ENCODE measurements at places on chromosomes 13 and 19.

DNA sequence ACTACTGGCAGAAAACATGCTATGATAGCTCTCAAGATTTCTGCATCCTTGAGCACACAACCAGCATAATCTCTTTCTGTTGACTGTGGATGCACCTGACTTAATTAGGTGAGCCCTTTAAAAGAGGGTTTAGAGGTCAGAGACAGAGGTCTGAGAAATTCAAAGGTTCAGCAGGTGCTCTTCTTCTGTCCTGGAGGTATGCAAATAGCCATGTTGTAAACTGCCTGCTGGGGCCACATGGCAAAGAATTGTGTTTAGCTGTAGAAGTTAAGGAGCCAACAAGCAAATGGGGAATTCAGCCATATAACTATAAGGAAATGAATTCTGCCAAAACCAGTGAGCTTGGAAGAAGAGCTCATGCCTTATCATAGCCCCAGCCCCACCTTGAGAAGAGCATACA is 11.6 kb upstream of the DCLK1 start:
- no peak for DNase-seq

DNA sequence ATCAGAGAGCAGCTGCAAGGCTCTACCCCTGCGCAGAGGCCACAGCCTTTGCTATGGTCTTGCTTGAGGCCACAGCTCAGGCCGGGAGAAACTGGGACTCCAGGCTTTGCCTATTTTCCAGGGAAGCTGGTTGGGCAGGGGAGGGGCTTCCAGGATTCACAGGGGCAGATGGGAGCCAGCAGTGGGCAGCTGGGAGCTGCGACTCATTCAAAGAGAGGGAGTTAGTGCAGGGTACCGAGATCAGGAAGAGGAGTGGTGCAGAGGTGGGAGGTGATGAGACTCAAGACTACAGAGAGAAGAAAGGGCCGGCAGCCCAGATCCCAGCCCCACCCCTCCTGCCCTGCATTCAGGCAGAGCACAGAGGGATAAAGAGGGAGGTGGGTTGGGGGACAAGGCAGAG is 12.1 kb downstream of the ADGRE5 start:
- no peak for DNase-seq

DNA sequence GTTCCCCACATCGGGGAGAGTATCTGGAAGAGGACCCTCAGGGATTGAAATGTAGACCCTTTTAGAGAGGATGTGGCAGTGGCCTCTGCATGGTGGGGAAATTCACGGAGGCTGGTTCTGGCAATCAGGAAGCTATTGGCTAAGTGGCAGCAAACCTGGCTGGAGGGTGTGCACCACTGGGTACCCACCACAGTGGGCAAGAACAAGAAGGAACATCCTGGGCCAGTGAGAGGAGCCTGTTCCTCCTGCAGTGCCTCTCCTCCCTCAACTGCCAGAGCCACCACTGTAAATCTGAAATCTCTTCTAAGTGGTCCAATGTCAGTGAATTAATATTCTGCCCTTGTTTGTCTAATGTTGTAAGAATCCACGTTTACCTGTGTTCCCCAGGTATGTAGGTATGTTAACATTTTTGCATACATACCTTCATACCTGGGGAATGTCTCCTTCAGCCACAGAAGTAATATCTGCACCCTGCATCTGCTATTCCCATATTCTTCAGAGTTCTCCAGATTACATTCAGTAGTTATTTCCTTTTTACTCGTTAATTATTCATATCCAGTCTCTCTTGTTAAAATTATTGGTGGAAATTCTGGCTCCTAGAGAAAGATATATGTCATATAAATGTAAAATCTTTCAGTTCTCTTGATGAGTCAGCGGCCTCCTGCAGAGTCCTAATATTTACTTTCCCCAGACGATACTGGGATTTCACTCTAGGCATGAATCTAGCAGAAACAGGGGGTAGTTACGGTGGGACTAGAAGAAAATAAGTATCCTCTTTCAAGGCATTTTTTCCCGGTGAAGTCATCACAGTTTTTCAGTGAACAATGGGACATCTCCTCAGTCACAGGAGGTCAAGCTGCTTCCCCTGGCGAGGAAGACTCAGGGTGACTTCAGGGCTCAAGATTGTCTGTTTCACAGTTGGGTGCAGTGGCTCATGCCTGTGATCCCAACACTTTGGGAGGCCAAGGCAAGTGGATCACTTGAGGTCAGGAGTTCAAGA is 148.3 kb downstream of the MYO16 start:
- DNase-seq, result no peak

GRCh38 chr19:10762656-10763055 is 44.8 kb downstream of the DNM2 start:
- DNase-seq, result no peak

DNA sequence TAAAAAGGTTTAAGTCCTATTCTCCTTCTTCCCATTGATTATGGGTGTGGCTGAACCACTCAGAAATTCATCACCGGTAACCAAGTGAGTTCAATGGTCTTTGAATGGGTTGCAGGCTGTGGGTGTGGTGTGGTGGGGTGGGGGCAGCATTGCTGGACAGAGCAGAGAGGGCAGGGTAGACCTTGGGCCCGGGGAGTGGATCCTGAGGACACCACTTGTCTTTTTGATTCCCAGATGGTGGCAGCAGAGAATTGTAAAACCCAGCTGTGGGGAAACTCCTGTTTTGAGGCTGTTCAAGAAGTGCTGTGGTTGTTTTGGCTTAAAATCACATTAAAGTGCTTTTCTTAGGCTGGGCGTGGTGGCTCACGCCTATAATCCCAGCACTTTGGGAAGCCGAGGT is 45.8 kb upstream of the RGCC start:
- no peak for DNase-seq

GRCh38 chr19:11169896-11170678 is 14.5 kb upstream of the SPC24 start:
- no peak for DNase-seq

DNA sequence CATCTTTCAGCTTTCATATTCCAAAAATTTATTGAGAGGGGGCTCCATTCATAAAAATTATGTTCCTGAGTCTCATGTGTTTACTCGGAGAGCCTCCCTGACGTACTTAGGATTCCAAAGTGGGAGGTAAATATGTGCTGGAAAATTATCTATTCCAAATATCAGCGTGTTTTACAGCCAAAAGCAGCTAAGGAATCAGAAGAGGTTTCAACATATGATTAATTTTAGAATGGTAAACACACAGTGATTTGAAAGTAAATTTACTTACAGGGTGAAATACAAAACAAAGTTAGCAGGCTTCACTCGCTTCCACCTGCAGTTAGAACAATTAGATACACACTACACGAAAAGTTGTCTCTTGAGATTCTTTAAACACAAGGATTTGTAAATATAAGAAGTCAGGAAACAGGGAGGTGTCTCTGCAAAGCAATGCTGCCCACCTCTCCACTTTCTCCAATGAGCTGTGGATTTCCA is 313.8 kb upstream of the NBEA start:
- no peak for DNase-seq

DNA sequence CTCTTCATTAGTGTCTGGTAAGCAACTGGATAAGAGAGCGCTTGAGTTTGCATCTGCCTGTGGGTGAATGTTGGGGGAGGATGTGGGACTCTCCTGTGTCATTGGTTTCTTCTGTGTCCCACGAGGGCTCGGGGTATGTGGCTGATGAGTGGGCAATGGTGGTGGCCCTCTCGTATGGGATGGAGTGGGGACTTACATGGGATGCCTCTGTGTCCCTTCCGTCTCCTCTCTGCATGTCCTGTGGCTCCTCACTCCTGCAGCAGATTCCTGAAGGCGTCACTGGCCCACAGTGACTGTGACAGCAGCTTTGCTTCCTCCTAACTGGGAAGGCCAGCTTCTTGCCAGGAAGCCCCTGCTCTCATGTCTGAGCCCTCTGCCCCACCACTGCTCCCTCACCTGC is 2.6 kb upstream of the LRP3 start:
- no peak for DNase-seq

- no peak for DNase-seq
Observed at GRCh38 chr13:98978280-98978679, 416 bp upstream of the DOCK9 start.

GRCh38 chr13:25882466-25883357 is 169.1 kb downstream of the SHISA2 start:
- DNase-seq, result no peak

- peak; percentile 29 for DNase-seq
Observed at GRCh38 chr13:76016799-76017400, 380.8 kb downstream of the LMO7 start.

DNA sequence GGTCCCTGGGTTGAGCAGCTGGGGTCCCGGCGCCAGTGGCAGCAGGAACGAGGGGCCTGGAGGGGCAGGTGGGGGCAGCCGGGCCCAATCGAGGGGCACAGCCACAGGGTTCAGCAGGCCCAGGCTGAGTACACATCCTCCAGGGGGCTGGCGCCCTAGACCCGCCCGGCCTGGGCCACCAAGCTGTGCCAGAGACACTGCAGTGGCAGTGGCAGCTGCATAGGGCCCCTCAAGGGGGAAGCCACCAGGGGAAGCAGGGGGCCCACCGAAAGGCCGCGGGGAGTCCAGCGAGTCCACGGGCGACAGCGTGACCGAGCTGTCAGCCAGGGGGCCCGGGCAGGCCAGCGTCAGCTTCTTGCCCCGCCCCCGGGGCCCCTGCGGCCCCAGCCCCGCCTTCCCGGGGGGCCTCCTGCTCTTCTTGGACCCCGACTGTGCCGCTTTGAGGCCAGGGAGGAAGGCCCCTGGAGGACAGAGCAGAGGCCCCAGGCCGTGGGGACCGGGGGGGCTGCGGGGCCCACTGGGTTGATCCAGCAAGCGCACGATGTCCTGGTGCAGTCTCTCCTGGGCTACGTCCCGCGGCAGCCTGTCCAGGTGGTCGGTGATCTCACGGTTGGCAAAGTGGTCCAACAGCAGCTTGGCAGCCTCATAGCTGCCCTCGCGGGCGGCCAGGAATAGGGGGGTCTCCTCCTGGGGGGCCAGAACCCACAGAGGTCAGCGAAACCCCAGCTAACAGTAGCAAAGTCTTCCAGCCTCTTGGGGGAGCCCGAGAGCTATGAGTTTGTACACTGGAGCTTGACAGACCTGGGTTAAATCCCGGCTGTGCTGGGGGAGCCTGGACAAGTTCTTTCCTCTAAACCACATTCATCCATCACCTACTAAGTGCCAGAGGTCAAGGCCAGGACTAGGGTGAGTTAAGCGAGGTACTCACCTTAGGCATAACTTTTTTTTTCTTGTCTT is 39.5 kb downstream of the NOTCH3 start:
- DNase-seq, result no peak

- no peak for DNase-seq
Observed at GRCh38 chr19:55241143-55241934, 12.8 kb upstream of the TMEM86B start.

GRCh38 chr13:32504263-32504662 is 34.3 kb downstream of the N4BP2L2 start:
- no peak for DNase-seq

GRCh38 chr13:31038834-31039552 is 106.5 kb downstream of the TEX26 start:
- peak; percentile 46 for DNase-seq
